ENCODE measurements at places on chromosomes 4 and X.

DNA sequence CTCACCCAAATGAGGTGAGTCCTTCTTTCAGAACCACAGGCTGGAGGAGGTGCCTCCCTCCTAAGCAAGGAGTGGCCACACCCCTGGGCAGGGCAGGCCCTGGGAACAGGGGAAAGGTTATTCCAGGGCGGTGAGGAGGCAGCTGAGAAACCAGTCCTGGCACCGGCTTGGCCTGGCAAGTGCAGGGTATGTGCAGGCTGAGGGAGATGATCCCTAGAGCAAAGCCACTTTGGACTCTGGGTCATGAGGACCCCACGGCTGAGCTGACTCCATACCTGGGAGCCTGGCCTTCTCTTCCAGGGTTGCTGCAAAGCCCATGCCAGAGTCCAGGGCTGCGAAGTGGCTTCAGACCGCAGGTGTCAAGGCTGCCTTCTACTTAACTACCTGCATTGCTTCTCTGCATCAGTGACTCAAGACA, 49.5 kb upstream of the HELT start:
- DNase-seq, result no peak

GRCh38 chrX:148609515-148610327, 109.3 kb downstream of the AFF2 start:
- DNase-seq, result peak; percentile 3

- no peak for DNase-seq
Measured at GRCh38 chr4:140743194-140743931, 12.8 kb downstream of the TBC1D9 start.

DNA sequence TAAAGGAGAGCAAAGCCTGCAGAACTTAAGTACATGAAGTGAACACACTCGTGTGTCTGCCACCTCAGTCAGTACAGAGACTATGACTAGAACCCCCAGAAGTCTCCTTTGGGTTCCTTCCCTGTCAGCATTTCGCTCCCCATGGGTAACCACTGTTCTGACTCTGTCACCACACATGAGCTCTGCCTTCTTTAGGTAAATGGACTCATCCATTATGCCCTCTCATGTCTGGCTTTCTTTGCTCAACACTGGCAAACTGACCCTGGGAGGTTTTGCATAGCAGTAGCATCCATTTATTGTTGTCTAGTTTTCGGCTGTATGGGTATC, 38.5 kb downstream of the TBC1D14 start:
- DNase-seq, result no peak

DNA sequence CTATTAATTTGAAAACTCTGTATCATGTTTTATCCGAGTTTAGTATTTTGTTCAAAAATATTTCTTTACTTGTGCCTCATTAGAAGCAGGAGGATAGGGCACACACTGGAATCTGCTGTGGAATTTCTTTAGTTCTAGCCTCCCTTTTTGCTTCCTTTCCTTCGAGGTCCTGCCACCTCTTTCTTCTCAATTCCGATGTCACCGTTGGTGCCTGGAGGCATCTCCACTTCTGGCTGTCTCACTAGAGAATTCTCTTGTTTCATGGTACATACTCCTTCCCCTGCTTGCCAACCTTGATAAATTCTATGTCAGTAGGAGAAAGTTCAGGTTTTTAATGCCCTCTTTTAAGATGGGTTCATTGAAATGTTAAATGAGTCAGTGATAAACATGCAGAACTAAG, 140.1 kb downstream of the ANK2 start:
- DNase-seq, result no peak

GRCh38 chrX:68831405-68832100, 2.7 kb downstream of the EFNB1 start:
- no peak for DNase-seq

DNA sequence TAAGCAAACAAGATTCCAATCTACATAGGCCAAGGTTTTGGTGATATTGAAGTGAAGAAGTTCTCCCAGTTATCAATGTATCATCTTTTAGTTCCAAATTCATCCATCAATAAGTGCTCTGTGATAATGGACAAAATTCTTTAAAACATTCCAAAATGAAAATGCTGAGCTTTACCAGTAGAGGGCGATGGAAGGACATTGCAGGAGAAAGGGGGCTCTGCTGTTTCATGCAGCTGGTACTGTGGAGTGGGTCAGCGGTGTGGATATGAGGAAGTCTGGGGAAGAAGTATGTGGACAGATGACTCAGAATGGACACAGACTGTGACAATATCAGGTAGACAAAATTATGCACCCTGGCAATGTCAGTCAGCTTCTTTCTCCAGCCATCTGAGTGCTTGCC, 46.6 kb upstream of the HS6ST2 start:
- no peak for DNase-seq

- no peak for DNase-seq
Measured at GRCh38 chr4:98516042-98516440, 142.4 kb downstream of the TSPAN5 start.

DNA sequence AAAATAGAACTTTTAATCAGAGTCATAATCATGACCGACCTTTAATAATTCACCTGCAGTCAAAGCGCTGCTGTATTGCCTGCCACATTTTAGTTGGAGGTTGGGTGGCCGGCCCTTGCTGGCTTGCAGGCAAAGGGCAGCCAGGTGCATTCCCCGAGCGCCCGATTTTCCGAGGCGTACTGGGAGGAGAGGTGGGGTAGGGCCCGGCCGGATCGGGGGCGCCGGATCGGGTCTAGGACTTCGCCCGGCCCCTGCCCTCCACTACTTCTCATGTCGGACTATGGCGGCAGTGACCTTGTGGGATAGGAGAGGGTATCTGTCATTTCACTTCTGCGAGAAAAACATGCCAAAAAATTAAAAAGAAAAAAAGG, 2.5 kb upstream of the RS1 start:
- peak; percentile 17 for DNase-seq

- DNase-seq, result no peak
Measured at GRCh38 chrX:9577555-9577954, 112.7 kb downstream of the TBL1X start.

DNA sequence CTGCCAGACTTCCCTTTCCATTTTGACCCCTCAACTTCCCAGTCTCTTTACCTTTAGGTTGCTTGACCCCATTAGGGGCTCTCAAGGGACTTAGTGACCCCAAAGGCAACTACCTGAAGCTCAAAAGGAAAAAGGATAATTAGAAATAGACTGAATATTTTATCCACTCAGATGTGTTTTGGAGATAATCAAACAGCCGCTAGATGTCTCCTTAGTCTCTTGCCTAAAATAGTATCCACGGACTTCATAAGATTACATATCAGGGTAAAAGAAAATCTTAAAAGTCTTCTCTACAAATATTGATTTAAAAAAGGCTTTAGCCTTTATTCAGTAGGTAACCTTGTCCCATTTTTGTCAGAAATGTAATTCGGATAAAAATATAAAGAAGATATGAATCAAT, 21.0 kb upstream of the RHOXF2 start:
- no peak for DNase-seq

DNA sequence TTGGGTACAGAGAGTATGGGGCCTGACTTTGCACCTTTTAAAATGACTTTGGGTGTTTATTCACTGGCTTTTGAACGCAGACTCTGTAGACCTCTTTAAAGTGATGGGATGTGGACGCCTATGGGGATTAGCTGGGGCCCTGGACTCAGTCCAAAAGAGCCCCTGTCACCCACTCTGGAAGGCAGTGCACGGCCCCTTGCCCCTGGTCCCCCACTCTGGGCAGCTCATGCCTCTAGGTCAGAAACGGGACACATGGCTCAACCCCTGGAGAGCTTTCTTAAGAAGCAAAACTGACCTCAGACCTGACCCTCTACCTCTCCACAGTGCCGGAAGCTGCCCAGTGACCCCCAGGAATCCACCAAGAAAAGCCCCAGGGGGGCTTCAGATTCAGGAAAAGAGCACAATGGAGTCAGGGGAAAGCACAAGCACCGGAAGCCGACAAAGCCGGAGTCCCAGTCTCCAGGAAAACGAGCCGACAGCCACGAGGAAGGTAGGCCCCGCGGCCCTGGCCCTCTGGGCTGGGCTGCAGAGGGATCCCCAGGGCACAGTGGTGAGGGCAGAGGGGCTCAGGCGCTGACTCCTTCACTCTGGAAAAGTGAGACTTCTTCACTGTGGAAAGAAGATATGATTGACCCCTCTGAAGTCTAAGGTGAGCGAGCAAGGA, 38.4 kb downstream of the BCORL1 start:
- no peak for DNase-seq

- no peak for DNase-seq
Measured at GRCh38 chr4:8916351-8916885, 44.8 kb upstream of the HMX1 start.

DNA sequence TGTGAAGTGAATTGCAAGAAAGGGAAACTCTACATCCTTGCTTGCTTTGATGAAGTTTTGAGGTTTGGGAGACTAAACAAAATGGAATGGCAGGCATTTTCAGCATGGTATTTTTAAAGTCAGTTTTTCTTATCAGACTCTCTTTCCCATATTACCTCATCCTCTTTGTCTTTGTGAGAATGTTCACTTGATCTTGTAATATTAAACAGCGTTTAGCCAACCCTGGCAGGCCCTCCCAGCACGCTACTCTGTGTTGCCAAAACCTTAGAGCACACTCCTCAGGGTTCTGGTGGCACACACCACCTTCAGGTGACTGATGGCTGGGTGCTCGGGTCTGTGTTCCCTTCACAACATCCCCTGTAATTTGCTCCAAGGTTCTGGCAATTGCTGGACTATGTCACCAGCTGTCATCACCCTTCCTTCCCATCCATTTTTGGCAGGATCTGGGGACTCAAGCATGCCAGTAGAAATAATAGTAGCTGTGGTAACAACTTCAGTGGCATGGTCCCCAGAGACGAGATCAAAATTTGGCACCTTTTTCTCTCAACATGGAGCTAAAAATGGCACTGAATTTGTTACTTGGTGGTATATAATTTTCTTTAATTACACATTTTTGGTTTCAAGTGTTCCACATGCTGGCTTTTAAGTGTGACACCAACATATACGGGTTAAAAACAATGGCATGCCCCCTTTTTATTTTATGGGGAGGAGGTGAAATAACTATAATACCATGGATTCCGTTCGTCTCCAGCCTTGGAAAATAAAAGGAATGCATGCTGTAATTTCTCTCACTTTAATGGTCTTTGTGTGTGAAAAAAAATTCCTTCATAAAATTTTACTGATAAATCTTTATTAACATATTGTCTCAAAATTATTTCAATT, 273.1 kb downstream of the DCTD start:
- no peak for DNase-seq

- no peak for DNase-seq
Measured at GRCh38 chrX:45956191-45956870, 588.9 kb downstream of the ZNF674 start.

- DNase-seq, result peak; percentile 79
Measured at GRCh38 chrX:11787564-11787963, 29.5 kb downstream of the MSL3 start.

DNA sequence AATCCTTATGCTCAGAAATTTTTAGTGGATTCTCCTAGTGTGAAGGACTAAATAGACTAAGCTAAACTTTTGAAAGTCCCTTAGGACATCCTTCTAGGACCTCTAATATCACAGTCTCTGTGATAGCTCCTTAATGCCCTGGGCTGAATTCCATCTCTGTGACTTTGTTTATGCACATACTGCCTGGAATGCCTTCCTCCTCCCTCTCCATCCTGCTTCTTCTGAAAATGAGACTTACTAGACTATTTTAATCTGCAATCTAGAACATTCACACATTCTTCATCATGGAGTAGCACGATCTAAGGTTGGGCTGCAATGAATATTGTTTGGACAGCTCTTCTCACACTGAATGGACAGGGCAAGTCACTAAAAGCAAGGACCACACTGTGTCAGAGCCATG, 65.0 kb upstream of the MSX1 start:
- DNase-seq, result no peak

DNA sequence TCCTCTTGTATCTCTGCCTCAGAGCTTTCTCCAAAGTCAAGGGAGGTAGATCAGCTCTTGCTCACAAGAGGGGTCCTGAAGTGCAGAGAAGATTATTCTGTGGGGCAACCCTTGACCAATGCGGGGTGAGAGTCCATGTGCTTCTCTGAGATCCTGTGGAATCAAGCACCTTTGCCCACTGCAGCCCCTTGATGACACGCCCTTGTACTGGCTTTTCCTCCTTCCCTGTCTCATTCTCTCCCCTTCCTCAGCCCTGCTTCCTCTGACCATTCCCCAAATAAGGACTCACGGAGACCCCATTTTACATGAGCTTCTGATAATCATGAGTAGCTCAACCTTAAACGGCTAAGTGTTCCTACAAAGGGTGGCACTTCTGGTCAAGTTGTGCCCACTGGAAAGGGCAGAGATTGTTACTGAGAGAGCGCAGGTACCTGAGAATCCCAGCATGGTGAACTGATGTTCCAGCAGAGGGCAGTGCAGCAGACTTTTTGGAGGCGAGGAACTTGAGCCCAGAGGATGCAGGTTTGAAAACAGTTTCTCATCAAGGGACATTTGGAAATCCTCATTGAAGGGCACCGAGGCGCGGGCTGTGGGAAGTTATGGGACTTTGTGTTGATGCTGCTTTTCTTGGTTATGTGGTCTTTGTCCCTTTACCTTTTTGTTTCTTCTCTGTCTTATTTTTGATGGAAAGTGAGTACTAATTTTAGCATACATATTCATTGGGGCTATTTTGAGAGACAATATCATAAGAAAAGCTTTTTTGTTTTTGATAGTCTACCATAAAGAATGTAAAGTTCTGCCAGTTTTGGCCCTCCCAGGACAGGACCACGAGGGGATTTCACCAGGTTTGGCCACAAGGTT, 201.3 kb downstream of the RBM46 start:
- peak; percentile 27 for DNase-seq

DNA sequence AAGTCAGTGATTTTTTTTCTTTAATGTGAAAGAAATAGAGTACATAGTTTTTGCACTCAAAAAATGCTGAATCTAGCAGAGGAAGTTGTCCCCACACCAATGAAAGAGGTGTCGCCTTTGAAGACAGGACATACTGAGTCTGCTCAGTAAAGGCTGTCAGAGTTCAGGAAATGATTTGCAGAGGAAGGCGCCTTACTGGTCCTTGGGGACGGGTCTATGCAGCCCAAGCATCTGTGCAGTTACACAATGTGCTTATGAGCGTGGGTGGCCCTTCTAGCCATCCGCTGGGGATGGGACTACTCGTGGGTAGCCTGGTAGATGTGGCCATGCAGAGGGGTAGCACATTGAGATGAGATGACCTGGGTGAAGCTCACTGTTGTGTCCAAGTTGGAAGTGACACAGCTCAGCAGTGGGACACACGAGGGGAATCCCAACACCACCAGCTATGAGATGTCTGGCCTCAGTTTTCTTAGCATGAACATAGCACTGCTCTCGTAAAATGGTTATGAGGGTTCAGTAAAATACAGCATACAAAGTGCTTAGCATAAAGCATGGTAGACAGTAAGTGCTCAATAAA, 116.5 kb upstream of the RBPJ start:
- DNase-seq, result no peak

DNA sequence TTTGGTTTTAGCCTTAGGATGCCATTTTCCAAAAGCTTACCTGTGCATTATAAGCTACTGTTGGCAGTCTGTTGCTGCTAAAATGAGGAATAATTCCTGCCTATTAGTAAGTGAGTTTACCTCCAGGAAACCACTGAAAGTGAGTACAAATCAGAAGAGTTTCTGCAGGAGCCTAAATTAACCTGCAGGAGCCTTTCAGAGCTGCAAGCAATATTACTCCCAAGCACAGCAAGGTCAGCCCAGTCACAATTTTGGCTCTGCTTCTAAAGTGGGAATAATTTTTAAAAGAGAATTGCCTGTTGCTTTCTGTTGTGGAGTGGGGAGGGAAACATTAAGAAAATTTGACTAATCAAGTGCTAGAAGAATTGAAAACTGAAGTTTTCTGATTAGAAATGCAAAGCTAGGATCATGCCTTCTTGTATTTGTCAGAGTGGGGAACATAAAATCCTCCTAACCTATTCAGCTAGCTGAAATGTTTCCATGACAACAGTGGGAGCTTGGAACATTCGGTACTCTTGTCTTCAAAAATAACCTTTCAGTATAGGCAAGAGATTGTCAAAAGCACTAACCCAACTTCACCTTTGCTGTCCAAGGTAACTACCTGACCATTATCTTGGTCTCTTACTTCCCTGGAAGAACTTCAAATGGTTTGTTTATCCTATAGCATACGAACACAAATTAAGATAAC, 193.2 kb downstream of the COMMD8 start:
- no peak for DNase-seq
